ENCODE measurements at places on chromosomes 5 and 9.
A peak's percentile ranks its signal among the peaks of the same experiment; 100 is the strongest.

GRCh38 chr5:154522284-154522683, 44.3 kb upstream of the HAND1 start:
- DNase-seq: no peak

DNA sequence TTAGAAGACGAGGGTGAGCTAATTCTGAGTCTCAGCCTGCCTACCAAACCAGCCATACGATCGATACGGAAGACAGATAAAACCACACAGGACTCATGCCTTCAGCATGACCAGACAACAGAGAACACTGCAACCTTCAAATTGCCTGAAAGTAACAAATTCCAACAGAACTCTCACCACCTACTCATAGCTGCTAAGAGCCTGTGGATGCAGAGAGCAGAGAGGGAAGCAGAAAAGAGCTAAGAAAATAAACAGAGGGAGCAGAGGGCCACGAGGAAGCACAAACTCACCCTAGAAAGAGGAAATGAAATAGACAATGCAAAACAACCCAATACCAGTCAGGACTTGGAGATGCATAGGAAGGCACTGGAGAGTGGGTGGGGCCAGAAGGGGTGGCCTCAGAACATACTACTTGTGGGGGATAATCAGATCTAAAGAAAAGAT, 86.7 kb upstream of the TAS2R1 start:
- no peak for DNase-seq

DNA sequence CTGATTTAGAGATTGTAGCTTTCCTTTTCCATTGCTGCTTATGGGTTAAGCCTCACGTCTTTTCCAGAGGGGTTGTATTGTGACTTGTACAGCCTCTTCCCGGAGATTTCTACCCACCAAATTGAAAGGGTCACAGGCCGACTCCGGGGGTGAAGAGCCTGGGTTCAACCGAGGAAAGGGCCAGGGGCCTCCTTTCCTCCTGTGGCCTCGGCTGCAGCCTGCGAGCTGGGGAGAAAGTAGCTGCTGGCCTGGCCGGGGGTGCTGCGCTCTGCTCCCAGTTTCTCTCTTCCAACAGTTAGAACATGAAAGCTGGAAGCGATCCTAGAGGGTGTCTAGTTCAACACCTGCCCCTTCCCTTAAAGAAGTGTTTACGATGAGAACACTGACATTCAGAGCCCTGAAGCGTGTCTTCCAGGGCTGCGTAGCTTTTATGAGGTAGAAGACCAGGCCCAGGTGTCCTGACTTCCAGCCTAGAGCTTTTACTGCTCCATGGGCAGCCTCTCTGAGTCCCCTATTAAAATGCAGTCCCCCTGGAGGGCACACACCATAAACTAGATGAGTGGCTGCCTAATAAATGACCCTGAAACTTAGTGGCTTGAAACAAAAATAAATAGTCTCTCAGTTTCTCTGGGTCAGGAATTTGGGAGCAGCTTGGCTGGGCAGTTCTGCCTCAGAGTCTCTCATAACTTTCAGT, 56.9 kb downstream of the ACER2 start:
- DNase-seq: no peak

DNA sequence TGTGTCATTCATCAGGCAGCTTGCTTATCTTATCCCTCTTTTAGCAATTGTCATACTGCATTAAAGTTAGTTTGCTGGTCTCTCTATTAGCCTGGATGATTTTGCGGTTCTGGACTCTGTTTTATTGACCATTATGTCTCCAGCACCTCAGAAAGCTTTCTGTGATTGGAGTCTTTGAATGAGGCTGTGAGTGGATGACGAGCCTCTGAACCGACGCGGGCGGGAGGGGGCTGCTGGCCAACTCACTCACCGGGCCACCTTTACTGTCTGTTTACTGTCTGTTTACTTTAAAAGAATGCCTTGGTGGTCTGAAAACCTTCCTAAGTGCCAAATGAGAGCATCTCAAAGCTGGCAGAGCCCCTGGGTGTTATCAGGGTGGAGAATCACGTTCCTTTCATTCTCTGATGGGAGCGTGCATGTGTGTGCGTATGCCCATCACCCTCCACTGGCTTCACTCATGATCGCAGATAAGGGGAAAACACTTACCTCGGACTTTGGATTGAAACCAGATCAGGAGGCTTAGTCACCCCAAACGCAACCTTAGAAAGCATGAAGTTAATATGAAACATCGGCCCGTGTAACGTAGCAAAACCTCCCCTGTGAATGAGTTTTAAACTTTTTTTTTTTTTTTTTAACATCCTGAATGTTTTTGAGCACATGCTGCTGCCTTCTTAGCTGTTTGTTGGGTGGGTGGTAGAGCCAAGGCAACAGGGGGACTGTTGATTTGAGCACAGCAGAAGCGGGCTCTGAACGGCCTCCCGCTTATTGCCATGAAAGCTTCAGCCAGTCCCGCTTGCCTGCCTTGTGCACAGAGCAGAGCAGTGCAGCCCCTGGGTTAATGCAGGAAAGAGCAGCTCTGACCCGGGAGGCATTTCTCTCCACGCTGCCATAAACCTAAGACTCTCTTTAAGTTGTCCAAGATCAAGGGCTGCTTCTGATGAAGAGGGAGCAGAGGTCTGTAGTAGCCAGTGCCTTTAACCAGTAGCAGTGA, 173.6 kb downstream of the GADD45G start:
- DNase-seq: no peak

- DNase-seq: no peak
Measured at GRCh38 chr9:84711398-84711777, 41.9 kb downstream of the NTRK2 start.

GRCh38 chr9:106035806-106036205, 341.5 kb downstream of the TMEM38B start:
- DNase-seq: no peak

GRCh38 chr9:18890372-18890771, 142.6 kb downstream of the SAXO1 start:
- no peak for DNase-seq

DNA sequence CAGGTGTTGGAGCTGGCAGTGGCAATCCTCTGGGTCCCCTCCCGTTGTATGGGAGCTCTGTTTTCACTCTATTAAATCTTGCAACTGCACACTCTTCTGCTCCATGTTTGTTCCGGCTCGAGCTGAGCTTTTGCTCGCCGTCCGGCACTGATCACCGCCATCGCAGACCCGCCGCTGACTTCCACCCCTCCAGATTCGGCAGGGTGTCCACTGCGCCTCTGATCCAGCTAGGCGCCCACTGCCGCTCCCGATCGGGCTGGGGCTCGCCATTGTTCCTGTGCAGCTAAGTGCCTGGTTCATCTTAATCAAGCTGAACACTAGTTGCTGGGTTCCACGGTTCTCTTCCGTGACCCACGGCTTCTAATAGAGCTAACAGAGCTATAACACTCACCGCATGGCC, 23.2 kb downstream of the ANKH start:
- DNase-seq: no peak

DNA sequence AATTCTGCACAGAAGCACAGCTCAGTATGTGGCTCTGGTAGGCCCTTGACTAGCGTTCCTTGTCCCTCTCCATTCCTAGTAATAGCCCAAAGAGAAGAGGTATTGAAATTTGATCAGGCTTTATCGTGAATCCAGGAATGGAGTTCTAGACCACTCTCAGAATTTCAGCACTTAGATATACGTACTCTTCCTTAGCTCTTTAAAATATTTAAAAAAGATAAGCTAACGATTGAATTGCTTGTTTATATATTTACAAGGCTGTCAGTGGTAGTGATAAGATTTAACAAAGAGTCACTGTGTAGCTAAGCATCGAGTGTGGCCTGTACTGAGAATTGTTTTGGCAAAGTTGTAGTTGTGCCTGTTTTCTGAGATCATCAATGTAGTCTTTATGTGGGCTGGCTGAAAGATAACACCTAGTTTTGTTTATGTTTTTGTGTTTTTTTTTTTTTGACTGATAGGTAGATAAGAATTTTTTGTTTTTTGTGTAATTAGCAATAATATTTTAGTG, 2.5 kb downstream of the KIAA1958 start:
- DNase-seq: no peak

DNA sequence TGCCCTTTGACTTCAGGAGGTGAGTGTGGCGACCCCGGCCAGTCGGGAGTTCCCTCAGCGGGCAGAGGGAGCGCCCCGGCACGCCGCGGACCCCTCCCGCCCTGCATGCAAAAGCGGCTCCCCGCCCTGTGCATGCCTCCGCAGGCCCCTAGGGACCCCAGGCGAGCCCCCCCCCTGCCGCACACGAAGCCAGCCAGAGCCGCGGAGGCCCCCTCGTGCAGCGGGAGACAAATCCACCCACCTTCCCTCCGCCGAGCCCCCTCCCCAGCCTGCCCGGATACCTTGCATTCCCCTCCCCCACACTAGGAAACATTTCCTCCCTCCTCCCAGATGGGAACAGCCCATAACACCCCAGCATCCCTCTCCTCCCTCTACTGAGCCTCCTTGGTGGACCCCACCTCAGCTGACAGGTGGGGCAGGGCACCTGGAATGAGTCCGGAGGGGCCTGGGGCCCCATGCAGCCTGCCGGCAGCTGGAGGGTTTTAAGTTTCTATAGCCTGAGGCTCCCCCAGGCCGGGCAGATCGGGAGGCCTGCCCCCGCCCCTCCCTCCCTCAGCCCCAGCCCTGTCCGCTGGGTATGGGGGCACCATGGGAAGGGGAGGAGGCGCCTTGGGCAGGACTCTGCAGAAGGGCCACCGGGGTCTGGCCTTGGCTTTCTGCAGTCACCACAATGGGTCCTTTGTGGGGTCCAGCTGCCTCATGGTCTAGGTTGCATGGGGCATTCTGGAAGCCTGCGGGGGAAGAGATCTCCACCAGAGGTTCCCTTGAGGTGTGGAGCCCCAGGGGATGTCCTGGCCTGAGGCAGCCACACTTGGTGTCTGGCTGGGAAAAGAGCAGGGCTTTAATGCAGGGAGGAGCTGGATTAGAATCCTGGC, 601 bp downstream of the ERGIC1 start:
- DNase-seq: no peak

- no peak for DNase-seq
Measured at GRCh38 chr5:158410976-158411375, 552.0 kb upstream of the CLINT1 start.

DNA sequence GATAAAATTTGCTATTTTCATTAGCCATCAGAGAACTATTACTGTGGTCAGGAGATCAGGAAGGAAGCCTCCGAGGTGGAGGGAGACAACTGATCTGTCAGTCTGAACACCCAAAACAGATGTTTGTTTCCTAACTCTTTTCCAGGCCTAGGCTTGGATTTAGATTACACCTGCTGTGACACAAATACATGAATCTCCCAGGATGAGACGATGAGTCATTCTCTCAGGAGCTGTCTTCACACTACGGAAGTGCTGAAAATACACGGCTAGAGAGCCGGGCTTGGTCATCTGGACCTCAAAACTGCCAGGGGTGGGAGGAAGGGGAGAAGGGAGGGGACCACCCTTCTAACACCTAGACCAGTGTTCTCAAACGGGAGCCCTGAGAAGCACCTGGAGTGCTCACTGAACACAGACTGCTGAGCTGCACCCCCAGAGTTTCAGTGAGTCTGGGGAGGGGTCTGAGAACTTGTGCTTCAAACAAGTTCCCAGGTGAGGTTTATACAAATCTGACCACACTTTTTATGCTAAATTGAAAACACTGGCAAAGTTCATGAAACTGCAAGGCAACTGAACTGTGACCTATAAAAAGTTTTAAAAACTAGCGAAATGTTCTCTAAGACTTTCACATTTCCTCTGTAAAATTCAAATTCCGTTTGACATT, 80.3 kb upstream of the EQTN start:
- no peak for DNase-seq

DNA sequence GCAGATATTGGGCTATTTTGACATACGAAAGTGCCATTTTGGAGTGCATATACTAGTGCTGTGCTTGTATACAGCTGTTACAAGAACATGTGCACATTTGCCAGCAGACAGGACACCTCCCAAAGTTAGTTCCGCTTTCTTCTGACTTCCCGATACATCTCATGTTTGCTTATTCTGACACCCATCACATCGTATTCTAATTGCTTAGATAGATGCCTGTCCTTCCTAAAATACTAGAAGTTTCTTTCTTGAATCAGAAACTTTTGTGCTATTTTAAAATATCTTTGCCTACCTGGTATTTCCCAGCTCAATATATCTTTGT, 177.8 kb downstream of the TTLL11 start:
- no peak for DNase-seq

GRCh38 chr5:149371296-149371962, 7.7 kb downstream of the IL17B start:
- peak; percentile 55 for DNase-seq

- no peak for DNase-seq
Measured at GRCh38 chr5:150077060-150077459, 9.3 kb downstream of the CSF1R start.

GRCh38 chr5:91018200-91018599, 364.9 kb downstream of the ARRDC3 start:
- no peak for DNase-seq

DNA sequence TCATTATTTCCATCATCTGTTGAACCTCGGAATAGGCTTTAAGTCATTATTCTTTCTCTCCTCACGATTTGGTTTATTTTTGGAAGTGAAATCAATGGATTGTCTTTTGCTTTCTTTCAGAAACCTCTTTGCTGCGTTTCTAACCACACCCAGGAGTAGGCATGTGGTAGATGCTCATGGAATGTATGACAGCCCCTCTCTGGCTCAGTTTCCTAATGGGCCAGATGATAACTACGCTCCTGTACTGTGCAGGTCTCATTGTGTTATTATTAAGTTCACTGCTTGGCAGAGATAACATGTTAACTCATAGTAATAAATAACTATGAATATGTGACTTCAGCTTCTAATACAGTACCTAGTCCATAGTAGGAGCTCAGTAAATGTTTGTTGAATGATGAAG, 175.5 kb upstream of the KLF4 start:
- no peak for DNase-seq

DNA sequence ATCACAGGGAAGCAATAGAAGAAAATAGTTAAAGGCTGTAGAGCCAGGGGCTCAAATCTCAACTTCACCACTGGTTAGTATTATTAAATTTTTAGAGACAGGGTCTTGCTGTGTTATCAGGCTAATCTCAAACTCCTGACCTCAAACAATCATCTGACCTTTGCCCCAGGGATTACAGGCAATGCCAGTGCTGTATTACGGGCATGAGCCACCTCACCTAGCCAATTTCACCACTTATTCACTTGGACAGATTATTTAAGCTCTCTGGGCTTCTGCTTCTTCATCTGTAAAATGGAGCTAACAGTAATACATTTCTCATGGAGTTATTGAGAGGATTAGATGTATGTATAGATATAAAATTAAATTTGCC, 155.9 kb upstream of the KLF4 start:
- DNase-seq: no peak

GRCh38 chr9:76664120-76664519, 100.1 kb upstream of the PCA3 start:
- DNase-seq: no peak

DNA sequence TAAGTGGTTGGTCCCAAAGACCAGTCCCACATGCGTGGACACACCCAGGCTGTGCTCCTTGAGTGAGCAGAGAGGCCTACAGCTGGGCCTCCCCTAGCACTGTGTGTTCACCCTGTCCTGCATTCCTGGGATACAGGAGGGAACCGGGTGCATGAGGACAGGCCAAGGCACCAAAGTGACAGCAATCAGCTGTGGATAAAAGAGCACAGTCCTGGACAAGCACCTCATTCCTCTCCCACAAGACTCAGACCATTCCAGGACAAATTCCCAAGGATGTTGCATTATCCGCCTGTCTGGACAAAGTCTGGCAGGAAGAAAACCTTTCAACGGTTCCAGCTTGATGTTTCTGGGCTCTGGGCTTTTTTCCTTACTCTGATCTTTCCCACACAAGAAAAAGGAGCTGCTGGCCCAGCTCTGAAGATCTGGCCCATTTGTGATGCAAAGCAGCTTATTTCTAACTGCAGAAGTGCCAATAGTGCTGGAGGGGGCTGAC, 273.2 kb downstream of the ENC1 start:
- no peak for DNase-seq

GRCh38 chr5:65919773-65920172, 6.6 kb upstream of the ERBIN start:
- DNase-seq: no peak

GRCh38 chr9:2210201-2210600, 195.1 kb downstream of the SMARCA2 start:
- DNase-seq: no peak

Measured in central memory CD4-positive, alpha-beta T cell (primary cell).